Activated T-cell treated with anti-CD3 and anti-CD28 coated beads for 4 hours (primary cell): ENCODE measurements at places on chromosomes 6 and 20.

DNA sequence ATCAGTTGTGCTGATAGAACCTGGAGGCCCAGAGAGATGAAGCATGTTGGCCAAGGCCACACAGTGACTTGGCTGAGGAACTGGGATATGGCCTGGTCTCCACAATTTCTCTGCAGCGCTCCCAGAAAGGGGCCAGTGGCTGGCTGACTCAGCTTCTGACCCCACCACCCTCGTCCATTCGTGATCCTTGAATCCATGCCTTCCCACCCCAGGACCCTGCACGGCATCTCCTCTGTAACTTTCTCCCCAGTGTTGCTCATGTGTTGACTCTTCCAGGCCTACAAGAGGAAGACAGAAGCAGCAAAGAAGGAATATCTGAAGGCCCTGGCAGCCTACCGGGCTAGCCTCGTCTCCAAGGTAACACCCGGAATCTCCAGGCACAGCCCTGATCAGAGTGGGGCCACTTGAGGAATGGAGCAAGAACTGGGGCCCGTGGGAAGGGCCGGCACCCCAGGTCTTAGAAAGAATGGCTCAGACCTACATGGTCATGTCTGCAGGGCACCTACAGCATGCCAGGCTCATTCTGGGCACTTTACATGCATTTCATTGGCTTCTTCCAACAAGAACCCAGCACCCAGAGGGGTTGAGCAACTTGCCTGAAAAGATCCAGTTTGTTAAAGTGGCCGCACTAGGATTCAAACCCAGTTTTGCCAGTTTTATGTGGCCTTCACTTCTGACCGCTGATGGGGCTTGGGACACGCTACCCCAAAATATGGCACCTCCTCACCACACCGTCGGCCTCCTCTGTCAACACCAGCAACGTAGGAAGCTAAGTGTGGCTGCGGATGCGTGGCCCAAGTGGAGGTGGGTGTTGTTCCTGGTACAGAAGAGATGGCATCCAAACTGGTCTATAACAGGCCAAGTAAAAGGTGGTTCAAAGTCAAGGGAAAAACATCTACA lies 122.2 kb downstream of the JPH2 start:
- no peak for DNase-seq

GRCh38 chr6:157054531-157054979 lies 268.8 kb downstream of the TMEM242 start:
- peak; percentile 13 for DNase-seq

GRCh38 chr6:46291275-46291633 lies 120.5 kb upstream of the ENPP5 start:
- DNase-seq = no peak

DNA sequence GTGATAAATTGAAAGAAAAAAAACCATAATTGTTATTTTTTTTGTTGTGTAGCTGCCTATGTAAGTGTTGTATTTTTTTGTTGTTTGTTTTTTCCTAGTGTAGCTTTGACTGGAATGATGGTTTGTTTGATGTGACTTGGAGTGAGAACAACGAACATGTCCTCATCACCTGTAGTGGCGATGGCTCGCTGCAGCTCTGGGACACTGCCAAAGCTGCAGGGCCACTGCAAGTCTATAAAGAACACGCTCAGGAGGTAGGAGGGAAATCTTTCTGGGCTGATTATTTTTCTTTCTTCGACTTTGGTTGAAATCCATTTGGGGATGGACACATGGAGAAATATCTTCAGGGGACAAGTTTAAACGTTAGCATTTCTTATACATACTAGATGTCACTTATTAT lies 3.8 kb downstream of the PEX7 start:
- no peak for DNase-seq

GRCh38 chr20:49034070-49034732 lies 11.9 kb upstream of the CSE1L start:
- DNase-seq = no peak

DNA sequence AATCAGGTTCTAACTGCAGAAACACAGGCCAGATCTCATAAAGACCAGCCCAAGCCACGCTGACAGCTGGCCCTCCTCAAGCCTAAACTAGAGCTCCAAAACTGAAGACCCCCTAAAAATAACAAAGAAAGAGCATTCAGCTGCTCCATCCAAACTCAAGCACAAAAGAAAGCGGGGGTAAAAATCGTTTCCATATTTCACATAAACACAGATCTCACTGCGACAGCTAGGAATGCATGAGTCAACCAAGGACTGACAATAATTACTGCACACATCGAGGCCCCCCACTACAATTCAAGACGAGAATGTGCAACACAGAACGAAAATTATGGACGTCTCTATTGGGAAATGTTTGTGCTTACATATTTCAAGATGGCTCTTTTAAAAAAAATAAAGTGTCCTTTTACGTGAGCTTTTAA lies 31.1 kb downstream of the CNKSR3 start:
- no peak for DNase-seq

- no peak for DNase-seq
Observed at GRCh38 chr6:150866991-150867501, 1.5 kb downstream of the MTHFD1L start.

- no peak for DNase-seq
Observed at GRCh38 chr6:16773362-16773761, 12.1 kb upstream of the ATXN1 start.

DNA sequence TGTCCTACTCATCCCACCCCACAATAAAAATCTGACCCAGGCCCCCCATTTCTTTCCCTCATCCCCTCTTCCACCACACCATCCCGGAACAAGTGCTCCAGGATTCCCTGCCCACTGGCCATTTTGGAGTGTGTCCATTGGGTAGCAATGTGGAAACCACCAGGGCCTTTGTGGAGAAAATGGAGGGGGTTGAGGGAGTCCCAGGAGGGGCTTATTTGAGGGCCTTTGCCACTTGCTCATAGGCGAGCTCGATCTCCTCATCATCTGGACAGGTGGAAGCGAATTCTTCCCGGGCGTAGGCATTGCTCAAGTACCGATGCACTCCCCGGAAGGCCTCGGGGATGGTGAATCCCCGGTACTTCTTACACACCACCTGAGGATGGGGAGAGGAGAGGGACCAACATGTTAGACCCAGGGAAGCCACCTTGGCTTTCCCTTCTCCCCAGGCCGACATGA lies 1.6 kb upstream of the DDAH2 start:
- no peak for DNase-seq

DNA sequence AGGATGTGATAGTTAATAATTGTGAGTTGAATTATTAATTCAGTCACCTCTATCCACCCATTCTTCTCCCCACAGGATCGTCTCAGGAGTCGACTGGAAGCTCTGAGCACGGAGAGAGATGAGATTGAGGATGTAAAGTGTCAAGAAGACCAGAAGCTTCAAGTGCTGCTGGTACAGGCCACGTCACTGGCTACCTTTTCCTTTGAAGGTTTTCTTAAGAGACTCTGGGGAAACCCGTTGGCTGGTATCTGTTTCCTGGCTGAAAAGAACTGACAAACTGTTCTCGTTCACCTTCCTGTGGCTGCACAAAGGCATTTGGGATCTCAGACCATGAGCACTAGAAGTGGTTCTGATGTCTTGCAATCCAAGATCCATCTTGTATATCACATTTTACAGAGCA lies 3.8 kb downstream of the TRIM15 start:
- no peak for DNase-seq

GRCh38 chr6:16717275-16717942 lies 43.9 kb downstream of the ATXN1 start:
- no peak for DNase-seq

- DNase-seq = no peak
Observed at GRCh38 chr6:81105998-81106397, 646.5 kb downstream of the TENT5A start.

GRCh38 chr6:158860279-158860865 lies 41.2 kb upstream of the EZR start:
- DNase-seq = no peak

GRCh38 chr6:491233-491632 lies 99.7 kb downstream of the IRF4 start:
- DNase-seq = no peak

DNA sequence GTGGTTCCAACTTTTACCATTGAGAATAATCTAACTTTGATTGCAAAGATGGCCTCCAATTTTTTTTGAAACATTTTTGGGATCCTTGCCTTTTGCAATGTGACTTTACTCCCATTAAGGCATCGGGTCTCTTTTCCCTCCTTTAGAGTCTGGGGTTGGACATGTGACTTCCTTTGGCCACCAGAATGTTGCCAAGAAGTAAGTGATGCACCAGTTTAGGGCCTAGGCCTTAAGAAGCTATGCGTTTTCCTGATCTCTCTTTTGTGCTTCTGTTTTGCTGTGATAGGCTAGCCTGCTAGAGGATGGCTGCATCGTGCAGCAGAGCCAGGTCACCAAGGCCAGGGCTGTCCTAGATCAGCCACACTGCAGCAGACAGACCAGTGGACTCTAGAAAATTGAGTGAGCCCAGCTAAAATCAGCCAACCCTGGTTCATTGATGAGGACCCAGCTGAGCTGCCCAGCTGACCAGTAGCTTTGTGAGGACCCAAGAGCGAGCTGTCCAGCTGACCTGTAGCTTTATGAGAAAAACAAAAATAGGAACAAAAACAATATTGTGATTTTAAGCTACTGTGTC lies 594.0 kb upstream of the JAG1 start:
- no peak for DNase-seq

DNA sequence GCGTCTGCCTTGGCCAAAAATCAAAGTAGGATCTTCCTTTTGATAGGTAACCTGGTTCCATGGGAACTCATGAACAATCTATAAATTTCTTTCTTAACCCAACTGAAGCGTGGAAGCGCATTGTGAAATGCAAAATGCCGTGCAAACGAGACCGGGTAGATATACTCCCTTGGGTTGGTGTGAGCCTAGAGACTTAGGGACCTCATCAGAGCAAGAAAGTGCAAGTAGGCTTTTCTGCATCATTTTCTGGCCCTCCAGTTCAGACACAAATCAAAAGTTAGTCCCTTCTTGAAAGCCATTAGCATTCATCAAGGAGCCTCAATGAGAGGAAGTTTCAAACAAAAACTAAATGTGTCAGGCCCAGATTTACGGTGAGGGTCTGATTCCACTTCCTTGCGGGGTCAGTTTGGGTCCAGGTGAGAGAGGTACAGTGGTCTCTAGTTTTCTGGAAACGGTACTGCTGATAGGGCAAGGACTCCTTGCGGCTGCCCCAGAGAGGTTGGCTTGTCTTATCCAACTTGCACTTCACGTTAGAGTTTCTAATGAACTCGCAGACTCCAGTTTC lies 5.3 kb upstream of the ZNF184 start:
- DNase-seq = no peak

- DNase-seq = no peak
Observed at GRCh38 chr6:43744491-43744890, 25.5 kb upstream of the VEGFA start.

DNA sequence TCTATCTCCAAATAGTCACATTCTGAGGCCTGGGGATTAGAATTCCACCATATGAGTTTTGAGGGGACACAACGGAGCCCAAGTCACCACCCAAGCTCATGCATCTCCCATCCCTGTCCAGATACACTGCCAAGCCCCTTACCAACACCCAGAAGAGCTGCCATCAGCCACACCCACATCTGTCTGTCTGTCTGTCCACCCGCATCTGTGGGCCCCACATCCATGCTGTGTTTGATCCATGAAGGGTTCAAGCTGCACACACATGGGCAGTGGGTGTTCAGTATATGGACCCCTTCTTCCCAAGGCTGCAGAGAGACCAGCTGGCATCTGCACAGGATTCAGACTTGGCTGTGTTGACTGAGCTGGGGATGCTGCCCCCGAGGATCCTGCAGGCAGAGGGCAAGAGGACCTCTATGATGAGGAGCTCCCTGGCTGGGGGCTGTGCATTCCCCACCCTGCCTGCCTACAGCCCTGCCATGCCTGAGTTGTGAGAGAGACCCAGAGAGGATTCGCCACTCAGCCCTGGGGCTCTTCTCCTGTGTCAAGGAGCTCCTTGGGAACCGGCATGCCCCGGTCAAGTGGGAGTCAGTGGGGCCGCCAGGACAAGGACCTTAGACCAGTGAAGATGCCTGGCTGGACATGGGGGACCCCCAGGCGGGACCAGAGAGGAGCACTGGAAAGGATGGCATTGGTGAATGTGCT lies 206.4 kb downstream of the SYNDIG1 start:
- DNase-seq = no peak

- DNase-seq = peak; percentile 38
Observed at GRCh38 chr6:14734416-14735340, 511.2 kb upstream of the JARID2 start.

DNA sequence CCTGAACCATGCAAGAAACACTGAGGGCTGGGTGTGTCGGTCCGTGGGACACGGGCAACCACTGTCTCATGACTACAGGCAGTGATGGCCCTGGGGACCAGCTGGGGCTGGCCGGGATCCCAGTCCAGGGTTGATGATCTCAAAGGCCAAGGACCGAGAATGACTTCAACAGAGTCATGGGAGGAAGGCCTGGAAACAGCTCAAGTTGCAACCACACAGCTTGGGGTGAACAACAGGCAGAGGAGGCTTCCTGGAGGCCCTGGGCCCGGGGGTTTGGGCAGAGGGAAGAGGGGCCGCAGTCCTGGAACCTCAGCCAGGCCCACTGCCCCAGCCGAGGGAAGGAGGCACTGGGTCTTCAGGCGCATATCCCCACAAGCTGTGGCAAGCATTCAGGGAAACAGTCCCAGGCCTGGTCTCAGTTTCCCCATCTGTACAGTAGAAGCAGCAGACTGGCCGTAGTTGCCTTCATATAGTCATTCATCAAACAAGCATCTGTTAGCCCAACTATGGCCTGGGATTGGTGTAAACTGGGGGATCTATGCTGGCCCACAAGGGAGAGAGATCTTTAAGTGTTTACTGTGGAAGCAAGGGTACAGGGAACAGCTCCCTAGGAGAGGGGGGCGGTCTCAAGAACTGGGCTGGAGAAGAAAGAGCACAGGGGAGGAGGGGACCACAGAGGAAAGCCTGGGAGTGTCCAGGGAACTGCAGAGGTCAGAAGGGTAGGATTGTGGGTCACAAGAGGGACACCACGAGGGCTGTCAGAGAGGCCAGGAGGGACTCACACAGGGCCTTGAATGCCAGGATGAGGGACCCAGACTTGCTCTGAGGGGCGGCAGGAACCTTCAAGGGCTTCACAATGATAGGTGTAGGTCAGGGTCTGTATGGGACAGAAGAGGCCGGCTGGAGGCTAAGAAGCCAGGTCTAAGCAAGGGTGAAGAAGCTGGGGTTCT lies 2.1 kb downstream of the MYL9 start:
- DNase-seq = no peak

GRCh38 chr6:38755207-38755606 lies 40.1 kb downstream of the DNAH8 start:
- DNase-seq = no peak

GRCh38 chr20:9514072-9514460 lies 324 bp upstream of the LAMP5 start:
- DNase-seq = no peak

DNA sequence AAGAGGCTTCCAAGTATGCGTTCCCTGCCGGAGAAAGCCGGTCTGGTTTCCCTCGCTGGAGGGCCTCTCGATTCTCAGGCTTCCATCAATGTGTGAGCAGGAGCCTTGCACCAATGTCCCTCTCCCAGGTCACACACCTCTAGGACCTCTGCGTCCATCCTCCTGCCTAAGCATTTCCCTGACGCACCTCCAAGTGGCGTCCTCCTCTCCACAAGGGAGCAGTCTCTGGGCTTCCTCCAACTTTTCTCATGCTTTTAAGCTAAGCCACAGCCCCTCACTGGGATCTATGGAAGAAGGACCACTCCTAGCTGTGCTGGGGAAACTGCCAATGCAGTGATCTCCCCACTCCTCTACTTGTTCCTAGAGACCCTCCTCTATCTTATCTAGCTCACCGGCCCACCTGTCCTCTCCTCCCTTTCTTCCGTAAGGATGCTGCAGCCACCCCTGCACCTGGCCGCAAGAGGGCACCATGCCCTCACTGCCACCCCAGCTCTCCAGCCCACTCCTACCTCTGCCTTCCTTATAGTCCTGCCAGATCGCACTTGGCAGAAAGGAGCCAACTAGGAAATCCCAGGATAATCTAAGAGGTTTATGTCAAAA lies 258.7 kb downstream of the LRFN2 start:
- DNase-seq = no peak
